NCI-H146 (cell line): ENCODE measurements at places on chromosomes 1 and 21.

DNA sequence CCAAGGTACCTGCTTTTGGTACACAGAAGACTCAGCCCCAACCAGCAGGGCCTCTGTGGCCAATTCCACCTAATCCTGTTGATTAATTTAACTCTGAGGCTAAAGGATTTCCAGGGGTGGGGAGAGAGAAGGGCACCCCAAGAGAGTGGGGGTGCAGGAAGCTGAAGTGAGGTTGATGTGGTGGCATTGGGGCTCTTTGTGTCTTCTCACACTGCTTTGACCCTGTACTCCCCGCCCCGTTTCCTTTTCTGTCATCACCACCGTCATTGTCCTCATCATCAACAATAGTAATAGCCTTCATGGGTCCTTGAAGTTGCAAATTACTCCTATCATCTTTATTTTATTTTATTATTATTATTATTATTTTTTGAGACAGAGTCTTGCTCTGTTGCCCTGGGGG is 55.9 kb downstream of the PAX7 start:
- no peak for DNase-seq

DNA sequence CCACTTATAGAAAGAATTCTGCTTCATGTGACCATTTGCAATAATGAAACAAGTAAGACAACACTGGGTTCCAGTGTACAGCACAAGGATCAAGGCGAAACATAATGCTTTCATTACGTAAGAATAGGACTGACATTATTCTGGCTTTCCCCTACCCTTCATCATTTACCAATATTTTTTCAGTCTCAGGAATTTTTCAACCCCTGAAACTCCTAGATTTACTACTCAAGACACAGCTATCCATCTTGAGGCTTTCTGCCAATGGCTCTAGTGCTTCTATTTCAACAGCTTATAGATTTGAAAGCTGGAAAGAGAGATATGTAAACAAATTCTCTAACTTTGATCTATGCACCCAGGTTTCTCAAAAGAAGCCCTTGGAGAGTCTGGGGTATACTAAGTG is 48.4 kb downstream of the WLS start:
- no peak for DNase-seq

DNA sequence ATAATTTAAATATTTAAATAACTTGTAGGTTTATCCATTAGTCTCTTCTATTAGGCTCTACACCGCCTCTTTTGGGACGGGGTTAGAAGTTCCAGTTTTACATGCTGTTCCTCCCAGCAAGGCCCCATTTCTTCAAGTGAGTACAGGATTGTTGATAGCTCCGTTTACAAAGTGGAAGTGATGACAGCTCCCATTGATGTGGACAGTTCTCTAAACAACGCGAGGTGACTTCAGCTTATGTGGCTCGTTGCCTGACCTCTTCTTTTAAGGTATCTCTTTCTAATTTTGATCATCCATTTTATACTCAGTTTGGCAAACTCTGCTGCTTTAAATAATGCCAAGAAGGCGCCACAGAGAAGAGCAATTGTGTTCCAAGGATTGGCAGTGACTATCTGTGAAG is 49.7 kb downstream of the PACC1 start:
- DNase-seq, result no peak

DNA sequence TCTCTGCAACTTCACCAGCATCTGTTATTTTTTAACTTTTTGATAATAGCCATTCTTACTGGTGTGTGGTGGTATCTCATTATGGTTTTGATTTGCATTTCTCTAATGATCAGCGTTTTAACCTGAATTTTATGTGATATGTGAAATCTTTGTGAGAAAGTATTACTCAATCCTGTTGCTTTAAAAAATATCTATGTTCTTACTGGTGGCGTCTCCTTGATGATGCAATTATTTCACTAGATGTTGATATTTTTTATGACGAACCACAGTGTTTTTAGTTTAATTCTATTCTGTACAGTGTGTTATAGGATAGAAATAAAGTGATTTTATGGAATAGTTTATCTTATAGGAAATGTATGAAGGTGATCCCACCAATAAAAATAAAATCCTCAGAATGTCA is 54.7 kb upstream of the GPR88 start:
- no peak for DNase-seq

DNA sequence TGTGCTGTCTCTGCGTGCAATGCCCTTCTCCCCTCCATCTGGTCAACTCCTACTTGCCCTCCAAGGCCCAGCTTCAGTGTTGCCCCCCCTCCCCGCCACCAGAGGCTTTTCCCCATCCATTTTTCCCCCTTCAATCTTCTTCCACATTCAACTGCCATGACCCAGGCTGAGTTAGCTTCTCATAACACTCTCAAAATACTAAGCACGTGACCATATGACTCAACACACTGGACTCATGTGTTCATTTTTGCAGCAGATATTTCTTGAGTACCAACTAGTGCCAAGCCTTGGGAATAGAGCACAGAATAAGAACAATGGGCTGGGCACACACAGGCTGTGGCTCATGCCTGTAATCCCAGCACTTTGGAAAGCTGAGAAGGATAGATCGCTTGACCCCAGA is 132.1 kb downstream of the IGSF21 start:
- DNase-seq, result no peak

DNA sequence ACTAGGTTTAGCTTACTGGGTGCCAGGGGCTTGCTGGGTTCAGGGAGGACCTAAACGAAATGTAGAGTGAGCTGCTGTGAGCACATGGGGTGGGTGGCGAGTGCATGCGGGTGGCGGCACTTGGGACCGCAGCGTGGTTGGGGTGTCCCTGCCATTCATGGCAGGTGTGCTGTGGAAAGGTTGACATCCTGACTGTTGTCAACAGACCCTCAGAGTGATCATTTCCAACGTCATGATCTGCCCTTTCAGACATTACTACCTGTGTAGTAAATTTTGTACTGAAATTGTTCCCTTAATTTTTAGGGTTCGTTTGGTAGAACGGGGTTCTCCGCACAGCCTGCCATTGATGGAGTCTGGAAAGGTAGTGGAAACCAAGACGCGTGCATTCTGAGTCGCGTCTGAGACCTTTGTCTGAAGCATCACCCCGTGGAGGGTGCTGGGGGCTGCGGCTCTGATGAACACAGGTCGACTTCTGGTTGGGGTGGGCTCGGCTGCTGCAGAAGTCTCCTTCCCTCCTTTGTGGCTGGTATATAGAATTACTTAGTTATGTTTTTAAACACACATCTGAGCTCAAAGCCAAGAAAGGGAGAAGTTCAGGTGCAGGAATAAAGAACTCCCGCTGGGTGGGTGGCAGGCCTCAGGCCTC is 43.3 kb downstream of the S100B start:
- no peak for DNase-seq

DNA sequence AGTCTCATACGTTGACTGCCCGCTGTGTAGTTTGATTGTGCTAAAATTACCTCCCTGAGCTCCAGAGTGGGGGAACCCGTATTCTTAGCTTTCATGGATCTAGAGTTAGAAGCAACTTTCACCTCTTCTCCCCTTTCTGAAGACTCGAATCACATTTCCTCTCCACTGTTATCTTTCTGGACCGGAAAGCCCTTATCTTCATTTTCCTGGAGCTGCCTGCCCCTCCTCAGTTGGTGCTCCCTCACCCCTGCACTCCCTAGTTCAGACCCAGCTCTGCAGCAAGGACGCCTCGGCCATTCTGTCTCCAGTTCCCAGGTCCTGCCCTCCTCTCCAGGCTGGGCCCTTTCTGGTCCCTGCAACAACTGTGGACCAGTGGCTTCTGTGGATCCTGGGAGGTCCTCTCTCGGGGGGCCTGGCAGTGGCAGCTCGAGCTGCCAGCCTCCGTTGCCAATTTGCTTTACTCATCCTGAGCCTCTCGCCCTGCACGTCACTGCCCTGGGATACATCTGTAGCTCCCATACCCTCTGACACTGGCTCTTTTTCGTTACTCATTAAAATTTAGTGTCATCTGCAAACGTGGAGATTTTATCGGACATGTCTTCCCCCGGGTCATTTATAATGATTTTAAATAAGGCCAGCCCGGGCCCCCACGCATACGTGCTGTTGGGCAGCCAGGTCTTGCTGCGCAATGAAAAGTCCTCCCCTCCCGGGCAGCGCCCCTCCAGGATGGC is 141.5 kb upstream of the VAMP3 start:
- DNase-seq, result no peak

GRCh38 chr21:33797565-33797964 is 118.0 kb downstream of the ATP5PO start:
- no peak for DNase-seq

DNA sequence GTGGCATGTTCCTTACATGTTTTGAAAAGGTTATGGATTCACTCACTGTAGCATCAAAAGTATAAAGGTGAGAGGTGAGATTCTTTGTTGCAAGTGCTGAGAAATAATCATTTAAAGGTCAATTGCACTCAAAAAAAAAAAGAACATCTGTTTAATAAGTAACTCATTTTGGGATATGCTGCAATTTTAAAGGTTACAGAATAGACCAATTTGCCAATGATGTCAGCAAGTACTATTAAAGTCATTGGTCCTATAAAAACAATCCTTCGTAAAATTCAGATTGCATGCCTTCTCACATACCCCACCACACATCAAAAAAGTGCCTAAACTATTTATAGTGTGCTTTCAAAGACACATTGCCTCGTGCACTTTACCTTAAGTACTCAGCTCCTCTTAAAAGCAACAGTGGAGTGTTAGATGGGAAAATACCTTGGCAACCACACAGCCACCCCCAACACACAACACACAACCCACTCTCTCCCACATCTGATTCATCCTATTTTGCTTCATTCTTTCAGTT is 218.2 kb upstream of the ADGRL2 start:
- no peak for DNase-seq

DNA sequence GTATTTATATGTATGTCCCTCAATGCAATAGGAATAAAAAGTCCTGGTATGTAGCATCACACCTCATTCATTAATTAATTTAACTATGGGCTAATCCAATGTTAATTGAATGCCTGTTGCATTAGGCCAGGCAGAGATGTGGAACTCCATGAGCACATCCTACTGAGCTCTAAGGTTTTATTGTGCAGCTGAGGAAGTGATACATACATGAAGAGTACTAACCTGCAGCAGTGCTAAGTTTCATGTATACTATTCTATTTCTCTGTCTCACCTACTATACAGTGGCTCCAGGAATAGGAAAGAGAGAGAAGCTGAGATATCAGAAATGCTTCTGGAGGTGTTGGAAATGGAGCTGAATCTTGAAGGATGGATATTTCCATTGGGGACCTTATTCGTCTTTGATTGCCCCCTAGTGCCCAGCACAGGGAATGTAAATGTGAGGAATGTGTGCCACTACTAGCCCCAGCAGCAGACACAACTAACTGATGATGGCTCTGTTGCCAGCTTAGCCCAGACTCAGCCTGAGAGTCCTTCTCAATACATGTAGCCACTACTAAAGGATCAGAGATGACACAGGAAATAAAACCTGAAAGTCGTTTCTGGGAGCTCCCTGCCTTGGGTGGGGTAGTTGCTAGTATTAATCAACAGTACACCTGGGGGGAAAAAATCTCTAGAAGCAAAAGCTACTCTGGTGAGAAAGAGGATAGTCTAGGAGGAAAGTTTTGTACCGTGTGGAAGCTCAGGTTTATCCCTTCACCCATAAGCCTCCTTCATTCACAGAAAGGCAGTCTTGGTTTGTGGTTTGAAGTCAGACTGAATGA is 173.3 kb upstream of the FOXD3 start:
- peak; percentile 43 for DNase-seq

DNA sequence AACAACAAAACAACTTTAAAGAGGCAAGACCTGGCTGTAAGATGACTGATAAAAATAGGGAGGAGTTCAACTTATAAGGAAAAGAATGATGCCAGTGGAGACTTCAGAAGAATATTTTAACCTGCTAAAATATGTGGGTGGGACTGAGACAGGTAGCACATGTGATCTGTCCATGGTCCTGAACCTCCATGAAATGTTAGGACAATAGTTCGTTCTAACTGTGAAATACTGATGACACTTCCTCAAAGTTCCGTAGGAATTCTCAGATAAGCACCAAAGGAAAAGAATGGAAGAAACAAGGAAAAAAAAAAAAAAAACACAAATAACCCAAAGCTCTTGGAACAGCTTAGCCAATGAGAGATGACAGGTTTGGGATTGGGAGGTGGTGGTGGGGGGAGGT is 44.7 kb downstream of the CDC42BPA start:
- DNase-seq, result no peak

DNA sequence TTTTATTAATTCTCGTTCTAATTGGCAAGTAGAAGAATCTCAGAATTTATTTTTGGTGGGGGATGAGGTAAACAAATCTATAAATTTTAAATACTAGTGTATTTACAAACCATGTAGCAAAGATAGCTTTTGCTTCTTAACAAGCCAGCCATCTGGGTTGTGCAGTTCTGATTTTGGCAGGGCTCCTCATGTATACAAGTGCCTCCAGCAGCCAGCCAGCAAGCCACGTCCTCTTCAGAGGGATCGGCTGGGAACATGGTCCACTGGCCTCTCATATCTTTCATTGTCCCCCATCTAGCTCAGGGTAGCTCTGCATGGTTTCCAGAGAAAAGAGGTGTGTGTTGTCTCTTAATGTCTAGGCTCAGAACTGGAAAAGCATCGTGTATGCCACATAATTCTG is 659.1 kb downstream of the MRPL39 start:
- DNase-seq, result no peak

DNA sequence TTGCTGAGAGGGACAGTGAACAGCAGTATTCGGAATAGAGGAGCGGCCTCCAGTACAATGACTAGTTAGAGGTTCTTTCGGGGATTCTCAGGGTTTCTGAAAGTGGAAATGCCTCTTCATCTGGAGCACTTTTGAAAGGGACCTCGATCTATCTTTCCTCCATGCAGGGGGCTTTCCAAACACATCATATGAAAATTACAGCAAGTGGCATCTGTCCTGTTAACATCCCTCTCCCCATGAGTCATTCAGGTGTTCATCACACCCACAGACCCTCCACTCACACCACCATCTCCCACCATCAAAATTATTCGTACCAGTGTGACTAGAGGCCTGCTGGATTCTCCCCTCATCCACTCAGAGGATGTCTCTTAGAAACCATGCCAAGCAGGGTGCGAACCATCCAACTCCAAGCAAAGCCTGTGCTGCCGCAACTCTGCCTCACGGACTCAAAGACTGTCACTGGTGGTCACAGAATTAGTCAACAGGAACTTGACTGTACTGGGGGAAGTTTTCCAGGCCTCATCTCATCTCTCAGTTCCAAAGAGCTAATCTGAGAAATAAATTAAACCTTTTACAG is 211.1 kb downstream of the MRPL39 start:
- DNase-seq, result no peak
